ENCODE measurements at places on chromosomes 16 and 17.

GRCh38 chr16:56204816-56205215 is 13.5 kb downstream of the GNAO1 start:
- no peak for DNase-seq

- no peak for DNase-seq
Measured at GRCh38 chr16:15459791-15460190, 25.4 kb downstream of the BMERB1 start.

DNA sequence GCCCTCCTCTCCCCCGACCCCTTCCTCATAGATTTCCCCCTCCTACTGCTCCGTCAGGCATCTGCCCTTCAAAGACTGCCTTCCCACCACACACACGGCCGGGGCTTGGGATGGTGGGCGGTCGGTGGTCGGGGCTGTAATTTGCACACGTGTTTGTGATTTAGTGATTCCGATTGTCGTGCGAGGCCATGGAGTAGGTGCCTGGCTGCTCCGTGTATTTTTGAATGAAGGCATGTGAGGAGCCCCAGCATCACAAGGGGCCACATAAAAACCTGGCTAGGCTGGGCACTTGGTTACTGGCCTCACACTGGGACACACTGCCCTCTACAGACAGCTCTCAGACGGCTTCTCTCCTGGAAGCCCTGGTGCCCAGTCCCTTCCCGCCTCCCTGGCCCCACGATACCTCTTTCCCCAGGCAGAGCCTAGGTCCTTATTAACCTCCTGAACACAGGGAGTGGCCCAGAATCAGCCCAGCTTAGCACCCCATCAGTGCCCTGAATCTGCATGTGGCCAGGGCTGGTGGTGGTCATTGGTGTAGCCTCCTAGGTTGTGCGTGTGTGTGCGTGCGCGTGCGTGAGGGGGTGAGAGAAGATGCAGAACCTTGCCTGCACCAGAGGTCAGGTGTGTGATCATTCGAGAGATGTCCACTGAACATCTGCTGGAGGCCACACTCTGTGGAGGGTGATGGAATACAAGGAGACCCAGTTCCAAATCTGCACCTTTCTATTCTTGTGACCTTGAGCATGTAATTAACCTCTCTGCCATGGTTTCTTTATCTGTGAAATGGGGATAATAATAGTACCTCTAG is 1.3 kb upstream of the SOCS1 start:
- peak; percentile 94 for DNase-seq

DNA sequence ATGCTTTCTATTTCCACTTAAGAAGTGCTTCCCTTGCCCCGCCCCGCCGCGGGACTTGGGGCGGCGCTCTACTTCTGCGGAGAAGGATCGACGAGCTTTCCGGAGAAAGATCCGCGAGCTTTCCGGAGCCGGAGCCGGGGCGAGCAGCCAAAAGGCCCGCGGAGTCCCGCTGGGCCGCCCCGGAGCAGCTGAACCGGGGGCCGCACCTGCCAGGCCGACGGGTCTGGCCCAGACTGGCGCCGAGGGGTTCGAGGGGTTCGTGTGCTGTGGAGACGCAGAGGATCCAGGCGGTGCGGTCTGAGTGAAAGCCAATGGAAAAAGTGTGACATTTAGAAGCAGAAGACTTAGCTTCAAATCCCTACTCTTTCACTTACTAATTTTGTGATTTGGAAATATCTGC is 50.8 kb downstream of the TBC1D26 start:
- DNase-seq: peak; percentile 68

- DNase-seq: peak; percentile 15
Measured at GRCh38 chr16:239948-240277, 5.3 kb downstream of the FAM234A start.

- peak; percentile 96 for DNase-seq
Measured at GRCh38 chr17:3845621-3846436, at the start of gene NCBP3. NCBP3 (minus strand) TSS chr17:3846246; CDS start chr17:3846223, 23 bp downstream.

DNA sequence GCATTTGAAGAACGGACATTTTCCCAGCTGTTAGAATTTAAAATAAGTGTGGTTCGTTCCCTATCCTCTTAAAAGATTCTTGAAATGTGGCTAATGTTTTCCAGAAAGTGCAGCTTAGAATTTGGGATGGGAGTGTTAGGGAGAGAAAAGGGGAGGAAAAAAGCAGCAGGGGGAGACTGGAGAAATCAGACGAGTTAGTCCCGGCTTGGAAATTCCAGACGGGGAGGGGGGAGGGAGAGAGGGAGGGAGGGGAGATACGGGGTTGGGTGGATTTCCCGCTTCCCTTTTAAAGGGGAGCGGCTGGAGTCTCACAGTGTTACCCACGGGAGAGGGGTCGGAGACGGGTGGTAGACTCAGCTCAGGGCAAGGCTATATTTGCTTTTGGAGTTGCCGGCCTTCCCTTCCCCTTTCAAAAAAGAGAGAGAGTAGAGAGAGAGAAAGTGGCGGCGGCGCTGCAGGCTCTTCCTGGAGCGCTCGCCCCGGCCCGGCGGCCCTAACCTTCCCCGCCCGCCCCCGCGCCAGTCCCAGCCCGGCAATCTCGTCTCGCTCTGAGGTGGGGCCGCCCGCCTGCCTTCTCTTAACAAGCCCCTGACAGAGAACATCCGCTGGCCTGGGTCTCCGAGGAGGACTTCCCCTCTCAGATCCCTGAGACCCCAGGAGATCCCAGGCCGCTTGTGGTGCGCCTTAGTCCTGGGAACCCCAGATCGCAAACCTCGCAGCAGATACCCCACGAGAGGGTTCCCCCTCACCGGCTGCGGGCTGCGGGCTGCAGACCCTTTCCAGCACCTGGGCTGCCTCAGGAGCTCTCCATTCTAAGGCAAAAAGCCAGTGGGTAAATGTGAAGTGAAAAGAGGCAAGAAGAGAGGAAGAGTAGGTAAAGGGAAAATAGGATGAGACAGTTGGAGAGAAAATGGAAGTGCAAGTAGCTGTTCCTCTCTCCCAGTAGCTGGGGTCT is 6.6 kb downstream of the IGF2BP1 start:
- DNase-seq: no peak

DNA sequence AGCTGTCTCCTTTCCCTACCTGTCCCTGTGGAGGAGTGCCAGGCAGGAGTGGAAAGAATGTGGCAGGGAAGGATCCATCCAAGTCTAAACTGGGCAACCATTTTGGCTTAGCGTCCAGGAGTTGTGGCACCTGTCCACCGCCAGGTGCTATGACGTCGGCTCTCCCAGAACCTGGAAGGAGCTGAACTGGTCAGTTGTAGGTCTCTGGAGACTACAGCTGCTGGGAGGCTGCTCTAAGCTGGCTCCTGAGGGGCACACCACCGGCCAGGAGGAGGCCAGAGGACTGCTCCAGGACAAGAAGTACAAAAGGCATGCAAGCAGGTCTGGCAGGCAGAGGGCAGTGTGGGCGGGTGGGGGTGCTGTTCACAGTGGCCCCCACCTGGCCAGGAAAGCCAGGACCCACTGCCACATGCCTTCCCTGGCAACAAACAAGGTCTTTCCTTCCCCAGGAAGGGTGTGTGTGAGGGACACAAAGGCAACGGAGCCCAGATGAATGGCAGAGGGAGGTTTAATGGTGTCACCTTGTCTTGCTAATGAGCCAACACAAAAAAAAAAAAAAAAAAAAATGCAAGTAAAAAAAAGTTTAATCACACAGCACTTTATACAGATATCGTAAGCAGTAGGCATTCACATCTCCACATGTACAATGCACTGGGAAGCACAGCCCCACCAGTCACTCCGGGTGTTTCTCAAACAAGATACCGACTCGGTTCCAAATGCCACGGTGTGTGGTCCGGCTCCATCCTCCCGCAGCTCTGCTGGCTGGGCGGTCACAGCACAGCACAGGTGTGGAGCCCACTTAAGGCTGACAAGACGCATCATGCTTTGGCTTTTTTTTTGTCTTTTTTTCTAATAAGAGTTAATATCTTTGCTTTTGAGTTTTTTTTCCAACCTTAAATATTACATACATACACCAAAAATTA is 4.8 kb downstream of the SPHK1 start:
- no peak for DNase-seq

- DNase-seq: no peak
Measured at GRCh38 chr16:31496670-31497069, 11.5 kb downstream of the RUSF1 start.

DNA sequence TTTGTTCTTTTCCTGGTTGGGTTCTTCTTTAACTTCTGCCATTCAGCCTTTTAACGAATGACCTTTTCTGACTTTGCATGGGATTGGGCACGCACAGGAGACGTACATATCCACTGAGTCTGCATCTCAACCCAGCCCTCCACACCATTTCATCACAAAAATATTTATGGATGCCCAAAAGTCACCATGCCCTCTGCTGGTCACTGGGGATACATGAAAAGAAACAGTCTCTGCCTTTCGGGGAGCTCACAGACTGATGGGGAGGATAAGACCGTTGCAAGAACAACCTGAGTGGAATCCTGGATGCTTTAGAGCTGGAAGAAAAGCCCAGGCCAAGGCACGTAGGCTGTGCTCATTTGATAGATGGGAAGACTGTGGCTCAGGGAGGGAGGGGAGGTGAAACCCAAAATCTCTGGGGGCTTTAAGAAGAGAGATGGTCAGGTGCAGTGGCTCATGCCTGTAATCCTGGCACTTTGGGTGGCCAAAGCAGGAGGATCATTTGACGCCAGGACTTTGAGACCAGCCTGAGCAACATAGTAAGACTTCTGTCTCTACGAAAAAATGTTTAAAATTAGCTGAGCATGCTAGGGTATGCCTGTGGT is 7.9 kb upstream of the MT2A start:
- peak; percentile 79 for DNase-seq

DNA sequence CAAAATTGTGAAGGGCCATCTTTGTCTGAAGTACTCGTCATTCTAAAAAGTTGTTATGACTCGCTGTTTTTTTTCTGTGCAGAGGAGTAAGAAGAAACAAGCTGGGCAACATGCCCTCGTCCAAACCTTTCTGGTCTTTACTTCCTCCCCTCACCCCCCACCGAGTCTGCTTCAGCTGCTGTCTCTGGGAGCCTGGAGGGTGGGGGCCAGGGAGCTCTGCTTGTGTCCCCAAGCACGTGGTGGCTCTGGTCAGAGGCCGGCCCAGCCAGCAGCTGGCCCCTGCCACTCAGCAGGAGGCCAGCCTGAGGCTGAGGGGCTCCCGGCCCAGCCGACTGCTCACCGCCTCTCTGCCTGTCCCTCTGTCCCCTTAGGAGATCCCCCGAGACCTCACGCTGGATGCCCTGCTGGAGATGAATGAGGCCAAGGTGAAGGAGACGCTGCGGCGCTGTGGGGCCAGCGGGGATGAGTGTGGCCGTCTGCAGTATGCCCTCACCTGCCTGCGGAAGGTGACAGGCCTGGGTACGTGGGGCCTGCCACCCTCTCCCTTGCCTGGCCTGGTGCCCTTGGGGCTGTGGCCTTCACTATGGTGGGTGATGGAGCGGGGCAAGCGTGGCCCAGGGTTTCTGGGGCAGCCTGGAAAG is 53.7 kb upstream of the LGALS9 start:
- peak; percentile 64 for DNase-seq

DNA sequence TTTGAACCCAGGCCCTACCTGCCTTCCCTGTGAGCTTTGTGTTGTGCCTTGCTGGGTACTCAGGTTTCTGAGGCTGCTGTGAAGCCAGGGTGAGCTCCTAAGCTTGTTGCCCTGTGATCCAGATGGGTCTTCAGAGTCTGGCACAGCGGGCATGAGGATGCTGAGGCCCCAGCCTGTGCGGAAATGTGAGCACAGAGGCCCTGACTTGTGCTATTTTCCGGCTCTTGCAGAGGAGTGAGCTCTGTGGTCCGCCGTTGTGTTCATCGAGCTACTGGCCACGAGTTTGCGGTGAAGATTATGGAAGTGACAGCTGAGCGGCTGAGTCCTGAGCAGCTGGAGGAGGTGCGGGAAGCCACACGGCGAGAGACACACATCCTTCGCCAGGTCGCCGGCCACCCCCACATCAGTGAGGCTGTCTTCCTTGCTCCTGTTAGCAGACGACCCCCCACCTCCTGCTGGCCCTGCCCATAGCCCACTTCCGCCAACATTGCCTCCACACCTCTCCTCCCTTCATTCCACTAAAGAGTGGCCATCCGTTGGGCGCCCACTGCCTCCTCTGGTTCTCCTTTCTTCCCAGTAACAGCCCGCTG is 2.7 kb downstream of the PHKG2 start:
- DNase-seq: no peak

DNA sequence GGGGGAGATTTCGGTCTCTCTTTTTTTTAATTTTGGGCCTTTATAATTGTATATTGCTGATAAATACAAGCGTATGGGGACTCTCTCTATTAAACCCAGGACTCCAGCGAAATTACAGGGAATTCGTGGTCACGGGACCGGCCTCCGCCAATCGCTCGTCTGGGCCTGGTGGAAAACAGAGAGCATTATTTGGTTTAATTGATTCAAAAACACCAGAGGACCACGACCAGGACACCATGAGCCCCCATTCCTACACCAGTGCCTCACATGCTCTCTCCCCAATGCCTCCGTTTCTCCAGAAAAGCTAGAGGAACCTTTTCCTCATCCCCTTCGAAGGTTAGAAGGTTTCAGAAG is at the start of gene HOXB2:
Gene HOXB2 (minus strand): TSS at position 88 of the 354 bp plus-strand sequence. CDS start 198 bp downstream, outside the sequence.
- DNase-seq: peak; percentile 75

DNA sequence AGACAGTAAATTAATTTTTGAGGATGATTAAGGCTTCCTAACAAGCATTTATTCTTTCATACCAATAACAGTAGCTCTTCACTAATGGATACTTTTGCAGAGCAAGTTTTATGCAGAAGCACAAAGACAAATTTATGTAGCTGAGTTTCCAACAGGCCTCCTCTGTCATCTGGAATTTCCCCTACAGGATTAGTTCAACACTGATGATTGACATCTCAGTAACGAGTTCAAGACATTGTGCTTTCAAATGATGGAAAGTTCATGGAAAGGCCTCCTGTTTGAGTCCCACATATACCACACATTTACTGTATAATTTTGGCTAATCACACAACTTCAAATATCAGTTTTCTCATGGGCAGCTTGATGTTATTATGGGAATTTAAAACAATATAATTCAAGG is 40.6 kb downstream of the ABCA10 start:
- DNase-seq: no peak

- no peak for DNase-seq
Measured at GRCh38 chr17:39600997-39601597, 6.6 kb downstream of the NEUROD2 start.

DNA sequence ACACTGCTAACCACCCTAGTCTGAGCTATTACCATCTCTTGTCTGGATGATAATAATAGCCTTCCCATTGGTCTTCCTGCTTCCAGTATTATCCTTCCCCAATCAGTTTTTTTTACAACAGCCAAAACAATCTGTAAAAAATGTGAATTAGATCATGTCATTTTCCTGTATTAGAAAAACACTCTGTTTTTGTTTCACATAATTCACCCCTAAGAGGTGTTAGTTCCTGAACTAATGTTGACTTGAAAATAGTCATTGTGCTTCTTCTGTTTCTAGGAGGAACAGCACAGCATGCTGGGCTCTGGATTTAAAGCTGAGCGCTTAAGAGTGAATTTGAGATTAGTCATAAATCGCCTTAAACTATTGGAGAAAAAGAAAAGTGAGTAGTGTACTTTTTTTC is 20.0 kb downstream of the IST1 start:
- DNase-seq: no peak
